Ureter (tissue), 1 donor: ENCODE measurements at places on chromosomes 6 and 20. TPM values are rescaled to one million over a fixed set of nuclear protein-coding genes. Genes with fewer than 3 reads are reported as not detected.

The BACH2 gene
- 4.3 TPM for total RNA-seq

The GPX5 gene
- total RNA-seq: not detected

The FOXQ1 gene
- total RNA-seq: 130 TPM

The SLC44A4 gene
- 79.8 TPM for total RNA-seq

The TMEM200A gene
- total RNA-seq: 4.5 TPM

The BFSP1 gene
- 1.0 TPM for total RNA-seq

The SRSF12 gene
- 0.57 TPM for total RNA-seq

The CENPQ gene
- total RNA-seq: 3.5 TPM

The LY6G5B gene
- 20.6 TPM for total RNA-seq

The OPN5 gene
- not detected for total RNA-seq

The MCCD1 gene
- not detected for total RNA-seq

The OR2H1 gene
- not detected for total RNA-seq

The TTK gene
- 1.5 TPM for total RNA-seq

The TCF21 gene
- total RNA-seq: 8.2 TPM

The GPR31 gene
- not detected for total RNA-seq

The SAMD10 gene
- total RNA-seq: 17.4 TPM

The FAXC gene
- 2.7 TPM for total RNA-seq

The ULBP1 gene
- 2.5 TPM for total RNA-seq

The PHIP gene
- 44.8 TPM for total RNA-seq

DNA sequence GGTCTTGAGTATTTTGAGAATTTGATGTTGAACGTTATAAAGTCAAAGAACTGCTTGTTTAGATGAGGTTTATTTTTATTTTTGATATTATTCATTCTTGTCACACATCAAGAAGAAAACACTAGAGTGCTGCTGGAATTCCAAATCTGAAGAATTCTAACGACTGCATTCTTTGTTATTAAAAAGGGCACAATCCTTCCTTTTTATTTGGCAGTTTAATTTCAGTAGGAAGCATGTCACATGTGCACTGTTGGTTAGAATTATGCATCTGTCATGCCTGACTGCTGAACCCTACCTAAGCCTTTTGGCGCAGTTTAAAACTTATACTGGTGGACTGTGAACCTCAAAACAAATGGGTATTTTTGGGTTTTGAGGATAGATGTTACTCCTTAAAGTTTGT is 4.0 kb downstream of the ID4 start:
- no peak for DNase-seq

- no peak for DNase-seq
Observed at GRCh38 chr6:33957892-33958525, 154.2 kb upstream of the MLN start.

DNA sequence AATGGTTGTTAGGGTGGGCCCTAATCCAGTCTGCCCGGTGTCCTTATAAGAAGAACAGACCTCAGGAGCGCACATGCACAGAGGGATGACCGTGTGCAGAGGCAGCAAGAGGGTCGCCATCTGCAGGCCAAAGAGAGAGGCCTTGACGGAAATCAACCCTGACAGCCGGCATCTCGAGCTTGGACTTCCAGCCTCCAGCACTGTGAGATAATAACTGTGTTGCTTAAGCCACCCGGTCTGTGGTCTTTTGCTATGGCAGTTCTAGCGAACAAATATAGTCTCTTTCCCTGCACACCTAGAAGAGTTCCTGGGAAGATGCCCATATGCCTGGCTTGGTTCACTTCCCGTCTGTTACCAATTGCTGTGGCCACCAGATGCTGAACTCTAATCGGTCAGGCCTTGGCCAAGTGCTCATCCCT is 35.3 kb upstream of the PTGIS start:
- no peak for DNase-seq

DNA sequence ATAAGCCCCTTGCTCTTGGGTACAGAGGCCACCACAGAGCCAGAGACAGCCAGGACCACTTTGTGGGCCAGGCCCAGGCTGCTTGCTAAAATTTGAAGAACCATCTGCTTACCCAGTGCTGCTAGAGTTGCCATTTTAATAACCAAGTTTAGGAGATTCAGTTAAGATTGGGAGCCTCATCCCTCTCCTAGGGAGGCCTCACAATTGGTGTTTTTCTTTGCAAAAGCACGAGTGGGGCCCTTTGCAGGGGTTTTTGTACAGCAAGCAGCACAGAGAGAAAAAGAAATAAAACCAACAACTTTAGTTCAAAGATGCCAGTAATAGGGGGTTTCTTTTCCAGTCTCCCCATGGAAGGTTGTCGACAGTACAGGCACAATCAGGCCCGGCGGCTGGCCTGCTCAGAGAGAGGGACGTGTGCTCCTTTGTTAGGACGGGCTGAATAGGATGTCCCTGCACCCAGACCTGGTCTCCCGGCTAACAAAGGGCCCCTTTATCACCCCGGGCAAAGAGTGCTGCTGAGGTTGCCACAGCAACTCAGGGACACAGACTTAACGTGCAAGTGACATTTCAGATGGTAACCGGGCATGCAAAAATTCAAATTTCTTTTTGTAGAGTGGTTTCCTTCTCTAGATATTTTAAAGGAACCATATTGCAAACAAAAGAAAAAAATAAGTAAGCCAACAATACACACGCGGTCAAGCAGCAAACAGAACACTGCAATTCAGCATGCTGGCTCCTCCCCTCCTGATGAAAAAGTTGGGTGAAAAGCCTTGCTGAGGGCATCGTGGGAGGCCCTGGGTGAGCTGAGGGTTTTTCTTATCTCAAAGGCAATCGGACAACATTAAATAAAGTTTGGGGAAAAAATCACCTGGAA is 10.5 kb upstream of the TOX2 start:
- DNase-seq: no peak

GRCh38 chr20:7199861-7200260 is 432.4 kb downstream of the BMP2 start:
- DNase-seq: no peak

GRCh38 chr20:36098364-36098763 is 56.2 kb upstream of the EPB41L1 start:
- no peak for DNase-seq

- peak; percentile 47 for DNase-seq
Observed at GRCh38 chr20:23995905-23996666, 7.5 kb upstream of the GGTLC1 start.

DNA sequence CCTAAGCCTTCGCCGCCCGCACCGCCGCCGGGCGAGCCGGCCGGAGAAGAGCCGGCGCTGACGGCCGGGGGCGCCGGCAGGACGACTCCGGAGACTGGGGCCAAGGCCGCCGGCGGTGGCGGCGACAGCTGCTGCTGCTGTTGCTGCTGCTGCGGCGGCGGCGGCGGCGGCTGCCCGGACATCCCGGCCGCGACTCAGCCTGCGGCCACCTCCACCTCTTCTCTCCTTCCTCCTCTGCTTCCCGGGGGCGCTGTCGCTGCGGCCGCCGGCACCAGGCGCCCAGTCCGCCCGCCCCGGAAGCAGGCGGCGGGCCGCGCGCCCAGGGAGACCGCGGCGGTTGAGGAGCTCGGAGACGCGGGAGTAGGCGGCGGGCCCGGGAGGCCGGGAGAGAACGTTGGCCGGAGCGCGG is 307 bp downstream of the RANBP9 start:
- no peak for DNase-seq

- DNase-seq: no peak
Observed at GRCh38 chr6:139327038-139327437, 35.2 kb upstream of the TXLNB start.

- DNase-seq: no peak
Observed at GRCh38 chr6:30150671-30151395, 10.2 kb downstream of the TRIM10 start.

- no peak for DNase-seq
Observed at GRCh38 chr6:157172231-157172701, 151.1 kb downstream of the TMEM242 start.

- DNase-seq: no peak
Observed at GRCh38 chr6:78589436-78589835, 277.9 kb upstream of the IRAK1BP1 start.

DNA sequence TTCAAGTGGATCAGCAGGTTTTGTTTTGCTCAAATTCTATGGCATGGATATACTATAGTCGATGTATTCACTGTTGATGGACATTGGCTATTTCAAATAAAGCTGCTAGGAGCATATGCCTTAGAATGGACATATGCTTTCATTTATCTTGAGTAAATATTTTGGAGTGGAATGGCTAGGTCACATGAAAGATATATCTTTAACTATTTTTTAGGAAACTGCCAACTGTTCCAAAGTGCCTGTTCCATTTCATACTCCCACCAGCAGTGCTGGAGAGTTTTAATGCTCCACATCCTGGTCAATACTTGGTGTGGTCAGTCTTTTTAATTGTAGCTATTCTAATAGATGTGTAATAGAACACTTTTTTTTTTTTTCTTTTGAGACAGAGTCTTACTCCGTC is 81.1 kb upstream of the PIM1 start:
- DNase-seq: no peak

DNA sequence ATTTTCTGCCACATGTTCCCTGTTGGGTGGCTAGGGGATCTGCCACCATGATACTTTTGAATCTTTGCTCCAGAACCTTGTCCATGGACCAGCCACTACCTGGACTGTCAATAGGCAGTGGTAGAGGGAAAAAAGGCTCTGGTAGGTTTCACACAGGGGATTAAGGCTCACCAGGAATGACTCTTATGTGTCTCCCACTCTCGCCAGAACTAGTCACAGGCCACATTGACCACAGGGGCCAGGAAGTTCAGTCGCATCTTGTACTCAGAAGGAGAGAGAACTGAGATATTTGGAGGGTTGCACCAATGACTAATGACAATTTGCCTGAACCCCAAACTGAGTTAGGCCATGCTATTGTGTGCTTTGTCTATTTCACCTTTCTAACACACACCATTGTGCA is 23.6 kb upstream of the APCDD1L start:
- no peak for DNase-seq

DNA sequence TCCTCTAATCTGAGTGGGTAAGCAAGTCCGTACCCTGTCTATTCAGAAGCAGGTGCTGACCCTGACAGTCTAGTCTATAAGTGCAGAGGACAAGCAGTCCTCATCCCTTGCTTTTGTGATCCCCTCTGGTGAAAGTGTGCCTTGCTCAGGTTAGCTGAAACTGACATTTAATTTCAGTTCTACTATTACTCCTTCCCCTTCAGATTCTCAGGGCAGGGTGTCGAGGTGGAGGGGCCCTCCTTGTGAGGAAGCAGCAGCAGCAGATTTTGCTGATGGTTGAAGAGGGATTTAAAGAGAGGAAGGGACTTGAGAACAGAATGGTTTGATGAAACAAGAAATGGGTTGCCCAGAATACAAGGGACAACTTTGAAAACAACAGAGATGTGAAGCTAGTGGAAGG is 309.3 kb downstream of the CLIC5 start:
- no peak for DNase-seq

- no peak for DNase-seq
Observed at GRCh38 chr6:40930555-40930954, 108.5 kb downstream of the UNC5CL start.

DNA sequence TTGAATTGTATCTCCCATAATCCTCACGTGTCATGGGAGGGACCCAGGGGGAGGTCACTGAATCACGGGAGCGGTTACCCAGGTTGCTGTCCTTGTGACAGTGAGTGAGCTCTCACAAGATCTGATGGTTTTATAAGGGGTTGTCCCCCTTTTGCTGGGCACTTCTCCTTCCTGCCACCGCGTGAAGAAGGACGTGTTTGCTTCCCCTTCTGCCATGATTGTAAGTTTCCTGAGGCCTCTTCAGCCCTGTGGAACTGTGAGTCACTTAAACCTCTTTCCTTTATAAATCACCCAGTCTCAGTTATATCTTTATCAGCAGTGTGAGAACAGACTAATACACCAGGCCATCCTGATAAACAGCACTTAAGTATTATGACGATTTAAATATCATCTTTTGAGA is 9.0 kb upstream of the MRGBP start:
- no peak for DNase-seq

GRCh38 chr6:152360034-152360433 is 277.1 kb downstream of the SYNE1 start:
- no peak for DNase-seq

DNA sequence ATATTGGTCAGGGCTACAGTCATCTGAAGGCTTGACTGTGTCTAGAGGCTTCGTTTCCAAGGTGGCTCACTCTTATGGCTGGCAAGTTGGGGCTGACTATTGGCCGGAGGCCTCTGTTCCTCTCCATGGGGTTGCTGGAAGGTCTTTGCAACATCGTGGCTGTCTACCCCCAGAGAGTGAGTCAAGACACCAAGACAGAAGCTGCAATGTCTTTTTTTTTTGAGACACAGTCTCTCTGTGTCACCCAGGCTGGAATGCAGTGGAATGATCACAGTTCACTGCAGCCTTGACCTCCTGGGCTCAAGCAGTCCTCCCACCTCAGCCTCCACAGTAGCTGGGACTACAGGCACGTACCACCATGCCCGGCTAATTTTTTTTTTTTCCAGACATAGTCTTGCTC is 29.4 kb upstream of the KIF3B start:
- DNase-seq: no peak

- no peak for DNase-seq
Observed at GRCh38 chr6:3314176-3314575, 55.4 kb downstream of the PSMG4 start.

- peak; percentile 51 for DNase-seq
Observed at GRCh38 chr6:118650582-118651281, 659 bp downstream of the CEP85L start.

DNA sequence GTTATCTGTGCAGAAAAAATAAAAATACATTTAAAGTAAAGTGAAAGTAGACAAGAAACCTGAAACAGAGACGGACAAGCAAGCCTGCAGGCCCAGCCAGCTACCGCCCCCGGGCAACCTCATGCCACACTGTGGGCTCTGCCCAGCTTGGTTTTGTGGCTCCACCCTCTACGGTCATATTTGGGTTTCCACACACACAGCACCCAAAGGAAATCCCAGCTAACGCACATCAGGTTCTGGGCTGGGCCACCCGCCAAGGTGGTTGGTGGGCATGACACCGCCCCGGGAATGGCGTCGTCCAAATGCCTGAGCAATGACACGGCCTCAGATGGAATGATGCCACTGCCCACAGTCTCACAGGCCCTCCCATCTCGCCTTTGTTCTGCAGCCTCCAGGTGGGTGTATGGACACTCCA is 22.9 kb downstream of the FAM110A start:
- peak; percentile 74 for DNase-seq

GRCh38 chr6:105677671-105678475 is 275.0 kb upstream of the PREP start:
- DNase-seq: no peak

GRCh38 chr6:20207088-20207418 is 5.2 kb downstream of the MBOAT1 start:
- DNase-seq: no peak

DNA sequence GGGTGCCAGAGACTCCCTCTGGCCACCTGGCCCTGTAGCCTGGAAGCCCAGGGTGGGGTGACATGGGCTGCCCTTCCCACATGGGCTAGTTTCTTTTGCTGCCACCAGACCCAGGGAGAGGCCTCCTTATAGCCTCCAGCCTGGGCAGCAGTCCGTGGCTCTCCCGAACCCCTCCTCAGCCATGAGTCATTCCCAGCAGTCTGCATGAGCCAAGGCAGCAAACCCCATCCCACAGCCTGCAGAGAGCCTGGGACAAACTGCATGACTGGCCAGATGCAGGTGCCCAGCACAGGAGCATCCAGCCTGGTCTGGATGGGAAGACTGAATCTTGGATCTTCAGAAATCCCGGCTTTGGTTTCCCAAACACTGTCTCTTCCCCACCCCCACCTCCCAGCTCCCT is 75.7 kb downstream of the MRPL14 start:
- DNase-seq: no peak

GRCh38 chr20:24836041-24836533 is 113.0 kb upstream of the CST7 start:
- no peak for DNase-seq
